ENCODE measurements at places on chromosomes 2 and 18.

GRCh38 chr18:63135101-63135500, 184.5 kb downstream of the BCL2 start:
- DNase-seq, result no peak

GRCh38 chr18:2655954-2656236, 369 bp downstream of the SMCHD1 start:
- DNase-seq, result no peak

GRCh38 chr2:168424971-168425370, 31.1 kb upstream of the CERS6 start:
- DNase-seq, result no peak

DNA sequence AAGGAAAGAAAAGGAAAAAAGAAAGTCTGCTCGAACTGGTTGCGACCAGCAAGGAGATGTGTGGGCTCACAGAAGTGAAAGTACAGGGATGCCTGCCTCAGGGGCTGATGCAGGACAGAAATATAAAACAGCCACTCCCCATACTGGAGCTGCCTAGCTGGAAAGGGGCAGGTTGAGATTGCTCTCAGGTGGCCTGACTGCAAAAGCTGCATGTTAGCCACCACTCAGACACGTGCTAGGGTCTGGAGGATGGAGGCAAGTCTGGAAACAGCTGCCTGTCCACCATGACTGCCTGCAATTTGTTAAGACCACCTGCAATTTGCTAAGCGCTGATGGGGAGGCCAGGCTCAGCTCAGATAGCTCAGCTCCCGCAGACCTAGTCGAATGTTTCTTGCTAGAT, 17.9 kb downstream of the B3GNT7 start:
- DNase-seq, result no peak

DNA sequence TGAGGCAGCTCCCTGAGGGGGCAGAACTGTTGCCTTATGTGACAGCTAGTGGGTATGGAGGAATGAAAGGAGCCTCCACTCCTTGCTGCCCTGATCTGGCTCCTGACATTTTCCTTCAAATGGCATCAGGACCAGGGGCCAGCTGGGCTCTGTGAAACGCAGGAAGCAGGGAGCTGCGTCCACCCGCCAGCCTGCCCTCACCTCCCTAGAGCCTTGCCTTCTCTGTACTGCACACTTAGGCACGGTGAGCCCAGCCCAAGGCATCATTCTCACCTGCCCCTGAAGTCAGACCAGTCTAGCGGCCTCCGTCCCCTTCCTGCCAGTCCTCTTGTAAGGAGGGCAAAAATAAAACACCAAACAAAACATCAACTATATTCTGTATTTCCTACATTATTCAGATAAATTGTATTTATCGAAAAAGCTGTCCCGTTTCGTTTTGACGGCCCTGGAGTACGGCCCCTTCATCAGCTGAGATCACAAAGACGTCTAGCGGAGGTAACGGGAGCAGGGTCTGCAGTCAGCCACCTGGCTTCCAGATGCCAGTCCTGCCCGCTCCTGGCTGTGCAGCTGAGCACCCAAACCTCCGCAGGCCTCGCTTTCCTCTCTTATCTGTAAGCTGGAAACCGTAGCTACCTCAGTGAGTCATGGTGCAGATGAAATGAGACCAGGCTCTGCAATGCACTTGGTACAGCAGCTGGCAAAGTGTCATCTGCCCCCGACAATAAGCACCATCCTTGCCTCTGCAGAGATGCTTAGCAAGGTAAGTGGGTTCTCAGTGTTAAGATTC, 6.9 kb upstream of the CTDP1 start:
- no peak for DNase-seq

GRCh38 chr2:133641942-133642725, 73.9 kb upstream of the NCKAP5 start:
- no peak for DNase-seq

- no peak for DNase-seq
Observed at GRCh38 chr18:57397440-57398132, 37.6 kb upstream of the ONECUT2 start.

GRCh38 chr2:105950521-105951383, 206.0 kb downstream of the NCK2 start:
- DNase-seq, result no peak

DNA sequence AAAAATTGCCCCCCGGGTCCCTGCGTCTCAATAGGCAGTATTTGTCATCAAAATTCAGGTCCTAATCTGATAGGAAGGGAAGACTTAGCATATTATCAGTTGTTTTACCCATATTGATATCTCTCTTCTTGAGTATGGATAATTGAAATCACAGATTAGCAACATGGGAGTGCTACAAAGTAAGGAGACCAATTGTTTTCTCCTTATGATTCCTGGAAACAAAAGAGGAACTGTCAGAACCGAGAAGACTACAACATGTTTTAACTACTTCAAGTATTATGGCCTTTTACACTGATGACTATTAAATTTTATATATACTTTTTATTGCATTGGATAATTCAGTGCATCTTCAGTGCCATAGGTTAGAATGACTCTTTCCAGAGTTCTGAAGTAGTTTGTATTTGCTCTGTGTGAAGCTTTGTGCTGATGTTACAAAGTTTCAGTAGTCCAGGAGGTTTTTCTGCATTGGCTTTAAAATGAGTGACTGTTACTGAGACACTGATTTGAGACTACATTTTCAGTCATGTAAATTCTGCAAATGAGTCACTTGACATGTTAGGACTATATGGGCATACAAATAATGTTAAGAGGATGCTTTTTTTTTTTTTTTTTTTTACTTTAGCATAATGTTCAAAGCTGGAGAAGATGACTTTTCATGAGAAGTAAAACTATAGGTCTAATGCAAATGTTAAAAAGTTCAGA, 19.7 kb upstream of the TLK1 start:
- DNase-seq, result no peak

- no peak for DNase-seq
Observed at GRCh38 chr2:127024769-127025358, 82.1 kb downstream of the BIN1 start.

DNA sequence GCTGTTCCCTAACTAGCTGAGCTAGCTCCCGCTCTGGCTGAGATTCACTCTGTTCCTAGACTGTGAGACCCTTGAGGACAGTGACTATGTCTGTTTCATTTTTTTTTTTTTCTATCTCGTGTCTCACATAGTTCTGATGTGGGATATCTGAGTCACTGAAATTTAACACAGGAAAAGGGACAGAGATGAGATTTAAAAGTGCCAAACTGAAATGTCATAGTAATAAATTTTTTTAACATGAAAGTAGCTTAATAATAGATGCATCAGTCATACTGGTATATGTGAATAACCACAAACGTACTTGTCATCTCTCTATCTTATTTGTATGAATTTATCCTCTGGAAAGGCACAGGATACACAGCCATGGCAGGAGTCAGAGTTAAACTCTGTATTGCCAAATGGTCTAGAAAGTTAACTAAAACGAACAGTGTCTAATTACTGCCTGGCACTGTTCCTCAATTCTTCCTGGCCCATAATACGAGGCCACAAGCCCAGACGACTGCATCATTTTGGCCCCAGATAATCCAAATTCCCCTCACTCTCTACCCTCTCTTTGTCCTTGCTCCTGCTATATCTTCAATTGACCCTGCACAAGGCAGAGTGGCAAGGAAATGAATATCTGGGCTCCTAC, 87.5 kb downstream of the SATB2 start:
- DNase-seq, result no peak

DNA sequence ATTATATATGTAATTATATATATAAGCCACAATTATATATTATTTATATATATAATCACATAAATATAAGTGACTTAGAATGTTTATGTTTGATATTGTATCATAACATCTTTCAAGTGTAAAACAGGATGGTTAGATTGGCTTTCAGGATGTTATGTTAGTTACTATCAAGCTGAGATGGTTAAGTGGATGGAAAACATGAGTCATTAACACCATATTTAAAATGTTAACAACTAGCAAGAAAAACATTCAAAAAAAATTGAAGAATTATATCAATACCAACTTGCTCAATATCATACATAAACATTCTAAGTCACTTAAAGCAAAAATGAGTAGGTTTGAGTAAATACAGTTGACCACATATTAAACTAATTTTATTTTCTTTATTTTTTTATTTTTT, 21.8 kb upstream of the RAB27B start:
- DNase-seq, result no peak

GRCh38 chr2:200609028-200609614, 23.3 kb downstream of the AOX1 start:
- DNase-seq, result no peak

DNA sequence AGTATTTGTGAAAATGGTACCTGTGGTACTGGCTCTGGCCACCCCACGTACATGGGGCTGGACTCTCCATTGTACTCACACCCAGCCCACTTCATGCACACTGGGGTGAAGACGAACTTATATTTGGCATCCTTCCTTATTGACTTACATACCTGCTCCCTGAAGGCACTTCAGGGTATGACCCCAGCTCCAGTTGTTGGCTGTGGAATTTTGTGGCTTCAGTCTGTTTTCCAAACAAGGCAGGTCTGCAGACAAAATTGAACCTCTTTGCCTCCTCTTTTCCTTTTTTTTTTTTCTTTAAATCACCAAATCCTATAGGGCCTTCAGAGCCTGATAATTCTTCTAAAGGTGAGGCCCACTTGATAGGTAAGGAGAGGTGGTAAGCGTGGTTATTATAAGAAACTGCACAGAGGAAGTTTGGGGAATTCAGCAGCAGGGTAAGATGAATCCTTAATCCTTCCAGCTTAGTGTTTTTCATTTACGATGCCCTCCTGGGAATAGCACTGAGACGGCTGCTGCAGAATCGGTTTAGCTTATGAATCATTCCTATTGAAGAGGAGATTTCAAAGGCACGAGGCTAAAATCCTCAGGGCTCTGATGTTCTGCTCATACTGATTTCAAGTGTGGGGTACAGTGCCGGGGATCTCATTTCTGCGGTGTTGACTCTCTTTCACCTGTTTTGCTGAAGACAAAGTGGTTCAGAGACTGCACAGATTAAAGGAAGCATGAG, 55.2 kb downstream of the KIF5C start:
- DNase-seq, result peak; percentile 8

GRCh38 chr2:217058791-217059755, 199.2 kb upstream of the TNP1 start:
- DNase-seq, result no peak

DNA sequence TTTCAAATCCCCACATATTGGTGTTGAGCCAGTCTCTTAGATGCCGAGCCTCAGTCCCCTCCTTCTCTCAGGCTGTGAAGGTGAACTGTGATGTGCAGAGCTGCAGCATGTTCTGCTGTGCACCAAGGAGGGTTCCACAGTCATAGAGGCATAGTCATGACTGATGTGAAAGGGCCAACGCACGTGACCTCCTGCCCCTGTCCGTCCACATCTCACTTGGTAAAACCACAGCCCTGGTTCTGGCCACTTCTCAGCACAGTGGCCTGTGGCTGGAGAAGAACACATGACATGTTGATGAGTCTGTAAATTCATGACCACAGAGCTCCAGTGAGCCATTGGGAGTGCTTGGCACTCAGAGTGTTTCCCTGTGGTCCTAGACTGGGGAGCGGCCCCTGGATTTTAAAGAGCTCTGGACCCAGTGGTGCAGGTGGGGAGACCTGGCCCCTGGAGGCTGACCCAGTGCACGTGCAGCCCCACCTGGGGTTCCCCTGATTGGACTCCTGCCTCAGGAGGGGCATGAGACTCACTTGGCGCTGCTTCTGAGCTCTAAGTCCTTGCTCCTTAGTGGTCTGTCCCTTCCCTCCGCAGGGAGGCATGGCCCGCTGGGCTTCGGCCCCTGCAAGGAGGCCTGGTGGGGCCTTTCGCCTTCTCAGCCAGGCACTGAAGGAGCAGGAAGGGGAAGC, 25.3 kb downstream of the INPP4A start:
- DNase-seq, result no peak

DNA sequence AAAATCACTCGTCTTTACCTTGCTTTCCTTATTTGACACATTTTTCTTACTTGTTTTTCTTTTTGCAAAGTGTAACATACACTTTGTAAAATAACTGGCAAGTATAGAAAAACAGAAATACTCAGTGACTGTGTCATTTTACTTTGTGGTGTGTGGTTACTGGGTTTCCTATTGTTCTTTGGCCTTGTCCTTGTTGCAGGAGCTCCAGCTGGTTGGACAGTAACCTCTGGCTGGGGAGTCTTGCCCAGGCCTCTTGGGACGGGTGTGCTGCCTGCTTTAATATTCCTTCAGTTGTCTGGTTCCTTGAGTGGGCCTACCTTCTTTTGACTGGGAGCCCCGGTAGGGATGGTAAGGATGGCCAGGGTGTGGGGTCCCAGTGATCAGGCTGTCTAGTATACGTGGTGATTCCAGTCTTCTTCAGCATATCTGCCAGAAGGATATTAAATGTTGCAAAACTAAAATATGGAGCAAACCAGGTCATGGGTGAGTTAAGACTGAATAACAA, 53.8 kb downstream of the RNF144A start:
- DNase-seq, result no peak

- DNase-seq, result no peak
Observed at GRCh38 chr2:168539945-168540344, 83.9 kb downstream of the CERS6 start.

DNA sequence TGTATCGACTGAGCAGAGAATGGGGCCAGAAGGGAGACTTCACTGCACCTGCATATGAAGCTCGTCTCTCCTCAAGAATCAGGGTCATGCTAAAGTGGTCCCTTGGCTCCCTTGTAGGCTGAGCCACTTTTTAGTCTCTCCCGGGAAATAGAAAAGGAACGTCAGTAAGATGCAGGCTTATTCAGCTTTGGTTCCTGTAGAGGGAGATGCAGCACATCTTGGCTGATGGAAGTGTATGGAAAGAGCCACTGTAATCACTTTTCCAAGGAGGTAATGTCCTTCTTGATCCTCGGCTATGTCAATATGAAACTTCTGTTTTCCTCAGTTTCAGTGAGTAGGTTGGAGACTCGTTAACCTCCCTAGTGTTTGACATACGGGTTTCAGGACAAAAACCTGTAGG, 235.2 kb downstream of the GCA start:
- no peak for DNase-seq

DNA sequence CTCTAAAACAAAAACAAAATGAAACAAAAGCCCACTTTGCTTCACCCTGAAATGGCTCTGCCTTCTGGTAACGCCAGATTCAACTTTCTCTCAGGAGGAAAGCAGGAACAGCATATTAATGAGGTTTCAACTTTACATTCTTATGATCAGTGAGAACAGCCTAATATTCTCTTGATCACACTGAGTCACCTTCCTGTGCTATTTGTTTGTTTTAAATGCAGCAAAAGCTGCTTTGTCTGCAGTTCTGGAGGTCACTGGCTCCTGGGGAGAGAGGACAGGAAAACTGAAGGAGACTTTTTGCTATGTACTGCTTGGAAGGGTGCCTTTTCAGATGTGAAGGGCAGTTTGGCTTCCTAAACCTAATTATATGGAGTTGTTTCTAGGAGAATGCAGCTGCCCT, 48.1 kb downstream of the MAIP1 start:
- DNase-seq, result no peak

DNA sequence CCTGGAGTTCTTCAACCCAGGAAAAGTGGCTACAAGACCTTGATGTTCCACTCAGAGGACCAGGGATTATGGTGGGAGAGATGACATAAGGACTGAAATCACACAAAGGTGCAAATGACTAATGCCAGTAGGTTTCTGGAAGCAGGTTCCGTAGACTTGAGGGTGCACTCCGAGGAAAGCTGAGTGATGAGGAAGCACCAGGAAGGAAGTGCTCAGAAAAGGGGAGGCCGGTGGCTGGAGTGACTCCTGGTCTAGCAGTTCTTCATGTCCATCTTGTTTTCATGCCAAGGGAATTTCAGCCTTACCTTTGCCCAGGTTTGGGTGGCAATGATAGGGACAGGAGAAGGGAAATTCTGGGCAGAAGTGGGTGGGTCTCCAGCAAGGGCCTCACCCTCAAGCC, 74.5 kb downstream of the TMEM17 start:
- no peak for DNase-seq

Measured in NCI-H187 treated with DMSO at 0.1 percent for 48 hours (cell line).